ENCODE measurements at places on chromosomes 5 and 9. TPM values are rescaled to one million over a fixed set of nuclear protein-coding genes. Genes with fewer than 3 reads are reported as not detected.

DNA sequence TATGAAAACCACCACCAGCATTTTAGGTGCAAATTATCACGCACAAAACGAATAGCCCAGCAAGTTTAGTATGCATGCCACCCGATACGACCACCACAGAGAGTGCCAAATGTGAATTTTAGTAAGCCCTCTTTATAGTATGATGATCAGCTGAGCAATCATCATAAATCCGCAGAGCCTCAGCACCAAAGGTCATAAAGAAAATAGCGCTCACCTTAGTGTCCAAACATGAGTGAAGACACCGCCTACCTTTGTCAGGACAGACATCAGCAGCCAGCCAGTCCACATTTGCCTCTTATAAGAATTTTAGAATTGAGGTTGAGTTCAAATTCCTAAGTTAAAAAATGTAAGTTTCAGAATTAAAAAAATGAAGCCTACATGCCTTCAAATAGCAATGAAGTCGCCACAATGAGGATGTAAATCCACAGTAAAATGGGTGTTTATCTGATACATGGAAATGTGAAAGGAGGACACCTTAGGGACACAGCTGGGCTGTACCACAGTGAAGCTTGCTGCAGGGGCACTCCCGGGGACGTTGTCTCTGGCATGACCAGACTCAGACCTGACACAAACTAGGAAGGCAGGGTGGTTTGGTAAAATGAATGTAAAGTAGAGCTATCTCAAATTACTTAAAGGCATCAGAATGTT is 149.0 kb downstream of the AUH start:
- H3K4me1 ChIP-seq = peaks cover 12% of the 10 kb centered on the region
- H3K4me3 ChIP-seq = no peak overlapping the region
- no peak for DNase-seq

GRCh38 chr5:74521401-74521800 is 119.1 kb downstream of the ENC1 start:
- H3K4me3 ChIP-seq = no peak overlapping the region
- H3K27me3 ChIP-seq = no peaks in the 10 kb centered on the region
- H3K4me1 ChIP-seq = no peaks in the 10 kb centered on the region
- no peaks in the 10 kb centered on the region for H3K36me3 ChIP-seq

GRCh38 chr9:2066312-2067273 is 51.4 kb downstream of the SMARCA2 start:
- no peak overlapping the region for H3K4me3 ChIP-seq
- no peak overlapping the region for H3K27ac ChIP-seq
- H3K27me3 ChIP-seq = no peaks in the 10 kb centered on the region
- peaks cover 65% of the 10 kb centered on the region for H3K36me3 ChIP-seq

Gene PCDHB11
- not detected for total RNA-seq

Gene PCDHB6
- total RNA-seq = not detected

Measured in CD4-positive, alpha-beta T cell (primary cell).